ENCODE measurements at places on chromosomes 2 and 18.

DNA sequence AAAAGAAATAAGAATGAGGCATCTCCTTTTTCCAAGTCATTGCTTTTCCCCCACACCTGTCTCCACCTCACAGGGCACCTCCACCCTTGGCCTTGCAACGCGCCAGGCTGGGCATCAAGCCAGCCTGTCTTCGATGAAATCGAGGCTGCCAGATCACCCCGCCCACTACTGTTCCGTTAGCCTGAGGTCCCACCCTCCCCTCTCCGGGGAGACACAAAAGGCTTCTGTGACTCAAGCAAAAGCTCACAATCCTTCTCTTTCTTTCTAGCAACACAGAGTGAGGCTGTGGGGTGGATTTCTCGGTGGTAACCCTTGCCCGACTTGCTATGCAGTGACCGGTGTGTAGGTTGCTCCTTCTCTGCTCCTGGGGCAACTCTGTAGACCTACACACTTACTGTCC is 9.9 kb downstream of the TNP1 start:
- DNase-seq: no peak

DNA sequence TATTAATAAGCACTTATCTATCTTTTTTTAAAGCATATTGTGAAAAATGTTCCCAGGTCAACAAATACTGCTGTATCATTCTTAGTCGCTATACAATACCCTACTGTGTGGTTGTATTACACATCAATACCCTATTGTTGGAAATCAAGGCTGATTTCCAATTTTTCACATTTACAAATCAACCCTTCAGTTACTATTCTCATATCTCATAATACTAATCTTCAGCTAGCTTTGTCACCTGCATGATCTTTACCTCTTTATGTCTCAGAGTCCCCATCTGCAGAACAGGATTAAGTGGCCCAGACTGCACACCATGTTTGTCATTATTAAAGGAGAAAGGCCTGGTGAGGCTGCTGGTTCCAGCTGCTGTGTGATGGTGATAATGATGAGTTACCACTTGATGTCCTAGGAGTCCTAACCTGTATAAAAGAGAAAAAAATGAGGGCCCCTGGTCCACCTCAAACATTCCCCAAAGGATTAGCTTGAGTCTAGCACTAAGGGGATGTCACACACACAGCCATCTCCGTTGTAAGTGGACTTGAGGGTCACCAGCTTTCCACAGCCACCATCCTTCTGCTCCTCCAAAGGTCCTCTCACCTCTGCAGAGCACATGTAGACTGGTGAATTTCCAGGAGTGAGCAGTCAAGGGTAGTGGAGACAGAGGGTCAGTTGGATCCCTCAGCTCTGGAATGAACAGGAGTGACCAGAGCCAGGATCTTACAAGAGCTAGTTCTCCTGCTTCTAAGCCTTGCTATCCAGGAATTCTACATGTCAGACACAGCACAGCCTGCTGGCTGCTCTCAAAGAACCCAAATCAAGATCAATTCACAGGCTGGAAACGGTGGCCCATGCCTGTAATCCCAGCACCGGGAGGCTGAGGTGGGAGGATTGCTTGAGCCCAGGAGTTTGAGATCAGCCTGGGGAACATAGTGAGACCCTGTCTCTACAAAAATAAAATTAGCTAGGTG is 36.0 kb upstream of the BIN1 start:
- DNase-seq: no peak

DNA sequence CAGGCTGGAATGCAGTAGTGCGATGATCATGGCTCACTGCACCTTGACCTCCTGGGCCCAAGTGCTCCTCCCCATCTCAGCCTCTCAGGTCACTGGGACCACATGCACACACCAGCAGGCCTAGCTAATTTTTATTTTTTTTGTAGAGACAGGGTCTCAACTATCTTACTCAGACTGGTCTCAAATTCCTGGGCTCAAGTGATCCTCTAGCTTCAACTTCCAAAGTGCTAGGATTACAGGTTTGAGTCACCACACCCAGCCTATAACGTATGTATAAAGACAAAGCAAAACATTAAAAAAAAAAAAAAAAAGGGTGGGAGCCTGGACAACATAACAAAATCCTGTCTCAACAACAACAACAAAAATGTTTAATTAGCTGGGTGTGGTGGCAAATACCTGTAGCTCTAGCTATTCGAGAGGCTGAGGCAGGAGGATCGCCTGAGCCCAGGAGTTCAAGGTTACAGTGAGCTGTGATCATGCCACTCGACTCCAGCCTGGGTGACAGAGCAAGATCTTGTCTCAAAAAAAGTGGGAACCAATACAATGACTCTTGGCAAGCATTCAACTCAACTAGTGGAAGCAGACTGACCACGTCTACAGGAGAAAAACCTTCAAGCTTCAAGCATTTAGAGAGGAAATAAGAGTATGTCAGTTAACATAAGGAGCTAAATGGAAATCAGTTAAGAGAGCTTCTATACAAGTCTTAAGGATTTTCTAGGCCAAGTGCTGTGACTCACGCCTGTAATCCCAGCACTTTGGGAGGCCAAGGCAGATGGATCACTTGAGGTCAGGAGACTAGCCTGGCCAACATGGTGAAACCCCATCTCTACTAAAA is 2.6 kb downstream of the GTF3C2 start:
- DNase-seq: peak; percentile 81

DNA sequence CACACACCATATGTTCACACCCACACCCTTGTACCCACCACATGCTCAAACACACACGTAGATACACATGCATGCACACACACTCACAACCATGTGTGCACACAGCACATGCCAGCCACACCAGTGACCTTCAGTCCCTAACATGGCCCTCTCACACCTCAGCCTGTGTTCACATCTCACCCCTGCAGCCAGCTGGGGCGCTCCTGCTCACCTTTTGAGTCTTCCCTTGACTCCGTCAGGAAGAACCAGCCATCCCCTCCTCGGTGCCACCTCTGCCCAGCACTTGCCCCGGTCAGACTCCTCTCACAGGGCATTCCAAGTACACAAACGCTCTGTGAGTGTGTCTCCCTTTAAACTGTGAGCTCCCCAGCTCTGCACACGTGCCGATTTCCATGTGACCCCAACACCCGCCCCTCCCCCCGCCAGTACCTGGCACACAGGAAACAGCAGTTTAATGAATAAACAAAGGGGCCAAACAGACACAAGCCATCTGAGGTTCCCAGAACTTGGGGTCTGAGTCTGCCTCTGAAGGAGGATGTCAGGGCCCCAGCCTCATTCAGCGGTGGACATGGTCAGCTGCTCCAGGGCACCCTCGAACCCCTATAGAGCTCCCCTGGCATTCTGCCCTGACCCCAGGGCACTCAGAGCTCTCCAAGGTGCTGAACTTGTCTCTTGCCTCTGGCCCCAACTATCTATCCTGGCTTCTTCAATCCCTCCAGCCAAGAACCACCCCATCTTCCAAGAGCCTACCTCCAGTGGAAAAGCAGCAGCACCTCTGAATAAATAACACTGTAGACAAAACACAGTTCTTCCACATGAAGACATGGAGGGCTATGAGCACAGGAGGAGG is 252.9 kb downstream of the ATAD2B start:
- DNase-seq: no peak

DNA sequence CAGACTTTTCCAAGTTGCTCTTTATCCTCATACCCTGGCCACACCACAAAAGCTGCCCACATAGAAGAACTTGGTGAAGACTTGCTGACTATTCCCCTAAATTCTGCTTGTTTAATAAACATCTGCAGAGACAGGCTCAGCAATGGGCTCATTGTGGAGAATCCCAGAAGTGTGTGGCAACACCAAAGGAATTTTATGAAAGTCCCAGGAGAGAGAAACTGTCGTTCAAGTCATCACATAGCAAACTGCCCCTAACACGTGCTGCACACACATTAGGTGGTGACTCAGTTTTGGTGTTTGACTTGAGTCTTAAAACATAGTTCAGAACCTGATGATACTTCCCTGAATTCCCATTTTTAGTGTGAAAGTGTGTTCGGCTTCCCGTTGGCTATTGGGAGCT is 38.6 kb downstream of the CYP1B1 start:
- no peak for DNase-seq
